ENCODE measurements at places on chromosomes 3 and 15.

DNA sequence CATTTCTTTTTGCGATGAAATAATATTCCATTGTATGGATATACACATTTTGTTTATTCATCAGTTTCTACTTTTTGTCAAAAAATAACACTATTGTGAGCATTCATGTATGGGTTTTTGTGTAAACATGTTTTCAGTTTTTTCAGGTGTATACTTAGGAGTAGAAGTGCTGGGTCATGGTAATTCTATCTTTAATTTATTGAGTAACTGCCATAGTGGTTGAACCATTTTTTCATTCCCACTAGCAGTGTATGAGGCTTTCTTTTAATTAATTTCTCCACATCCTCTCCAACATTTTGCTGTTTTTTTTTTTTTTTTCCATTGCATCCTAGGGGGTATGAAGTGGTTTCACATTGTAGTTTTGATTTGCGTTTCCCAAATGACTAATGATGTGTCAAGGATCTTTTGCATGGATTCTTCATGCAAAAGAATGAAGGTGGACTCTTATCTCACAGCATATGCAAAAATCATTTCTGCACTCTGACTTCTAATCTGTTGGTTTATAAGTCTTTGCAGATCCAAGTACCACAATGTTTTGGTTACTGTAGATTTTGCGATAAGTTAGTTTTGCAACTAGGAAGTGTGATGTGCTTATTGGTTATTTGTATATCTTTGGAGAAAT lies 12.6 kb downstream of the ATP2C1 start:
- no peak for DNase-seq

- no peak for DNase-seq
These were observed 2.9 kb downstream of the USP50 start for GRCh38 chr15:50543556-50543955.

- DNase-seq: no peak
These were observed 20.6 kb downstream of the ARHGAP31 start for GRCh38 chr3:119314821-119315220.

DNA sequence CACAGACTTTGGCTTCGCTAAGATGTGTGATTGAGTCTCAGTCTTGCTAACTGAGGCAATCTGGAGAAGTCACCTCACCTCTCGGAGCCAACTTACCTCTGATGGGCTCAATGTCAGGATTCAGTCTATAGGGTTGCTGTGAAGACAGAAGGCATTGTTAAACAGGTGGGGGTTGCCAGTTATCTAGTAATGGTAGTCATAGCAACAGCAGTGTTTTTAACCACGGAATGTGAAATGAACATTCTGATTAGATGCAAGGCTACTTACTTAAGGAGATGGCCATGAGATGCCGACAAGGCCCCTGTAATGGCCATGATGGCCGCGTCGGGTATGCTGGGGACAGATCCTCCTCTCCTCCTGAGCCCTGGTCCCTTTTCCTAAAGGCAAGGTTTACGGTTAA lies 243.1 kb downstream of the GABRG3 start:
- DNase-seq: no peak

DNA sequence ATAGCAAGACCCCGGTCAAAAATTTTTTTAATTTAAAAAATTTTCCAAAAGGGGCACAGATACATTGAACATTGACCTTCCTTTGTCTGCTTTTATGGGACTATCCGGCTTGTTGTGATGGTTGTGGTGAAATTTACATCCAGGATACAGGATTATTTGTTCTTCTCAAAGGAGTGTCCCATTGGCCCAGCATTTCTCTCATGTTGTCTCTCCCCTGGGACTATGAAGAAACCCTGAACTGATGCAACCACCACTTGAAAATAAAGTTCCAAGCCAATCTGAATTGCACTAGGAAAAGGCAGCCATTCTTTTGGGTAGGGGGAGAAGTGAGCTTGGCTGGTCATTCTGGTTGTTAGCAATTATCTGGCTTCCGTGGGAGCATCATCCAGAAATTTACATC lies 58.4 kb downstream of the PPARG start:
- no peak for DNase-seq

DNA sequence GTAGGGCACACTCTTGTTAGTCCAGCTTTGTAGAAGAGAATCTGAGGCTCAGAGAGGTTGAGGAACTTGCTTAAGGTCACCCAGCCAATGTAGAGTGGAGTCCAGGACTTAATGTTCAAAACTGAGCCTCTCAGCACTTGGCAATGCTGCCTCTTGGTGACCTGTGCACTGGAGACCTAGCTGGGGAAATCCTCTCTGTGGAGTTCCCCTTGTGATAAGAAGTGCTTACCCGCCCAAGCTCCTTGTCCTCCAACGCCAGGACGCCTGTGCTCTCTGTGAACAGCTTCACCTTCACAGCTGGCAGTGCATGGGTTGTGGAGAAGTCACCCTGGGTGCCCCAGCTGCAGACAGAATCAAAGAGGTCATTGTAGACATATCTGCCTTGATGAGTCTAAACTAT lies 219.1 kb upstream of the FEZF2 start:
- no peak for DNase-seq

DNA sequence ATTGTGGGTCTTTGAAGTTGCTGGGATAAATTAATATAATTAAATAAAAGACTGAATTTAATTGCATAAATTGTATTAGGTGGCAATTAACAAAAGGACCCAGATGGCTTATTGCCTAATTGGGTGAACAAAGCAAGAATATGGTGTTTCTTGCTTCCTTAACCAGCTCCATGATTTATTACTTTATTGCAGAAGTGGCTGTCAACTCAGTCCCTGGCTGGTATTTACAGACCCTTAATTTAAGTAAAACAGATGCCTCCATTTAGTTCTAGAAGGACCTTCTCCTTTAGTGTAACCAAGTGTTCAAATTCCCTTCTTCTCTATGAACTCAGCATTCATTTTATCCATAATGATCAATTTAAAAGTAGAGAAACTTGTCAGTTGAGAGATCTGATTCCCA lies 35.1 kb downstream of the DPH3 start:
- DNase-seq: no peak

DNA sequence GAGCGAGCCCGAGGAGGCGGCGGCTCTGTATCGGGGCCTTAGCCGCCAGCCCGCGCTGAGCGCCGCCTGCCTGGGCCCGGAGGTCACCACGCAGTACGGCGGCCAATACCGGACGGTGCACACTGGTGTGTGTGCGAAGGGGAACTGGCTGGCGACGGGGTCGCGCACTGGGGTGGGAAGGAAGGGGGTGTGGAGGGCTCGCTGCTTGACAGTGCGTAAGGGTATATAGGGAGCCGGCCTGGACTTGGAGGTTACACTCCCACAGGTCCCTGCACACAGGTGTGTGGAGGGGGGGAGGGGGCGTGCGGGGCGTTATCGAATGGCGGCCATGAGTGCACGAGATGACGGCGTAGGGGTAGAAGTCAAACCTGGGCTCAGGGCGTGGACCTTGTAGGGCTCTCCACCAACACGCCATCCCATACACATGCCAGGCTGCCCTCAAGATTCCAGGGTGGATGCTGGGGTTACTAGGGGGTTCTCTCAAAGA lies 389 bp downstream of the APEH start:
- DNase-seq: no peak

- no peak for DNase-seq
These were observed 32.0 kb downstream of the WWTR1 start for GRCh38 chr3:149625795-149626194.

- DNase-seq: no peak
These were observed 141.2 kb upstream of the GMNC start for GRCh38 chr3:191003742-191004141.

DNA sequence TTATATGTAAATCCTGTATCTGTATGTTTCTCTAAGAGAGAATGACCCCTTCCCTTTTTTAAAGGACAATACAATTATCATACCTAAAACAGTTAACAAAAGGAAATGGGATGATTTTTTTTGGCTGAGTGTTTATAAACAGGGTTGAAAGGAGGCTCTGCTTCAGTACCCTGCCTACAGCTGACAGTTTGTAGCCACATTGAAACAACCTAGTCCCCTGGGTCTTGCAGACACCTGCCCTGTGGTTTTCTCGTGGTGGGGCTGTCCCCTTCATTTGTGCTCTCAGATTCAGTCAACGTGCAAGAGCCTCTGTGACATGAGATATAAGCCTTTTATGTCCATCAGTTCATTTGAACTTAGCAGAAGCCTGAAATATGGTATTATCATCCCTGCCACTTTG lies 2.3 kb upstream of the HMCES start:
- DNase-seq: no peak

DNA sequence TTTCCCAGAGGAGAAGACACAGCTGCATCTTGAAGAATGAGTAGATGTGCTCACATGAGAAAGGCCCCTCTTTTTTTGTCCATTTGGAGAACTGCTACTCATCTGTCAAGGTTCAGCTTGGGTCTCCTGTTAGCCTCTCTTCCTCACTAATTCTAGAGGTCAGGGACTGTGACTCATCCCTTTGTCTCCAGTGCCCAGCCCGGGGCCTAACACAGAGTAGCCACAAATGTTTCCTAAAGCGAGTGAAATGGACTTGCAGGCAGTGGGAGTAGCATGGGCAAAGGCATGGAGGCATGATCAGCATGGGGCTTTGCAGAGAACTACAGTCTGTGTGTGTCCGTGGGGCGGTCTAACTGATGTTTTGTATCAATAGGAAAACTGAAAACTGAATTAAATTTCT lies 33.9 kb upstream of the MRPS22 start:
- peak; percentile 11 for DNase-seq

DNA sequence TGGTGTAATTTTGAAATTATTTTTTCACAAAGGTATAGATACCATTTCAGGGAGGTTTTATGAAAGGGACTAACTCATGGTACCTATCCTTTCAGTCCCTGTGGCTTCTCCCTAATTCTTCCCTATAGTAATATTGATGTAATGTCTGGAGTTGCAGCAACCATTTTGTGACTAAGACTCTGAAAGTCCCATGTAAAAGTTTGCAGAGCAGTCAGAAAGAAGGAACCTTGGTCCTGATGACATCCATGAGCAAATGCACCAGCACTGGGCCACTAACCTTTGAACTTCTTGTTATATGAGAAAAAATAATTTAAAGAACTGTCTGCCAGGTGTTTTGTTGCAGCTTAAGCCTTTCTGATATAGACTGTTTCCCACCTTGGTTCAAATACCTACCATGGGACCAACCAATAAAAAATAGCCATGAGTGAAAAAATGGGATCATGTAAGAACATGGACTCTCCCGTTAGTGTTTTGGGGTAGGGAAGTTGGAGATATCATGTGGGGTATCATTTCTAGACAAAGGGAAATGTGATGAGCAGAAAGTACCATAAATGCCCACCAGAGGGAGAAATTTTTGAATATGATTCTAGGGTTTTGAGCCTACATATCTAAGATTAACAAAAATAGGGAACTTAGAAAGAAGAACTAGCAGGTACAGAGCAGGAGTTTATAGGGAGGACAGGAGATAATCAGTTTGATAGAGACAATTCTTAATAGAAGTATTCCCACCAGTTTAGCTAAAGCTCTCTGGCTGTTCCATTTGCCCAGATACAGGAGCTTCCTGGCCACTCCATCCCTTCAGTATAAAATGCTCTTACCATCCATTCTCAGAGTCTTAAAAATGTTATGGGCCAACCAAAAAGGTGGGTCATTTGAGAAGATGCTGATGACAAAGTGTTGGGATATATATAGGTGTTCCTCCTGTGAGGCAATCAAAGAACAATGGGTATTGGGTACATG lies 3.4 kb upstream of the CPOX start:
- no peak for DNase-seq

DNA sequence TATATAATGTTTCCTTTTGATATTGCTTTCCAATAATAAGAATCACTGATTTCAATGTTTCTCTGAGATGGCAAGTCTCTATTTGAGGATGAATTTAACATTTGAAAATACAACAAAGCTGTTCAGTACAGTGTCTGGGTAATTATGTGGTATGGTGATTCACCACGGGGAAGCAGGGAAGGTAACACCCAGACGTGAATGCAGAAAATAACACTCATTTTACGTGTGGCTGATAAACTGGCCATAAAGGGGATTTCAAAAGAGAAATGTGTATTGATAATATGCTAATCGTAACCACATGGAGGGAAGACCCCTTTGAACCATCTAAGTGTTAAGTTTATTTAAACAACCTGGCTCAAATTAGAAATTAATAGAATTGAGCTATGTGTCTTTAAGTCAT lies 344.6 kb downstream of the GRM7 start:
- DNase-seq: no peak

- DNase-seq: peak; percentile 6
These were observed 98.4 kb upstream of the BCL6 start for GRCh38 chr3:187843654-187844053.

DNA sequence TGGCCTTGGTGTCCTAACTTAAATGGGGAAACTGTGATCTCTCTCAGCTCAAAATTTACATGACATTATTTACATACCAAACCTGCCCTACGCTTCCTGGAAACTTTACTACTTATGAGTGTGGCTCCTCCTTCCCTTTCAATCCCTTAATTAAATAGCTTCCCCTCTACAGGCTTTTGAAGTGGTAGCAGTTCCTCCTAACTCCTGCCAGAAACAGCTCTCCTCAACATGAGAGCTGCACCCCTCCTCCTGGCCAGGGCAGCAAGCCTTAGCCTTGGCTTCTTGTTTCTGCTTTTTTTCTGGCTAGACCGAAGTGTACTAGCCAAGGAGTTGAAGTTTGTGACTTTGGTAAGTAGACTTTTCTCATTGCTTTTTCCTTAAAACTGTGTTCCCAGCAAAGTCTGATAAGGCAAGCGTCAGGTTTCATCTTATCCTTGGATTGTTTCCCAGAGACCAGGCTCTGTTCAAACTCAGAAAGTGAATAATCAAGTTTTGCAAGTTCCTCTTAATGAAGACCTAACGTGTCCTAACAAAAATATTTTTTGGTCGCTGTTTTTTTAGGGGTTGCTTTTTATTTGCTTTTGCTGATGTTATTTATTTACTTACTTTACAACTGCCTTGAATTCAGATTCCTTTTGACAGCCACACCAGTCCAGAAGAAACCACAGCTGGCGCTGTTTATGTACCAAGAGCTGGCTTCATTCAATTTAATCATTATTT lies at the start of gene ACP3:
Gene ACP3 (plus strand): TSS at position 179 of the 720 bp plus-strand sequence. CDS start 50 bp downstream, at position 229.
- DNase-seq: peak; percentile 76

GRCh38 chr15:49830391-49830790 lies 209.5 kb downstream of the DTWD1 start:
- peak; percentile 17 for DNase-seq

DNA sequence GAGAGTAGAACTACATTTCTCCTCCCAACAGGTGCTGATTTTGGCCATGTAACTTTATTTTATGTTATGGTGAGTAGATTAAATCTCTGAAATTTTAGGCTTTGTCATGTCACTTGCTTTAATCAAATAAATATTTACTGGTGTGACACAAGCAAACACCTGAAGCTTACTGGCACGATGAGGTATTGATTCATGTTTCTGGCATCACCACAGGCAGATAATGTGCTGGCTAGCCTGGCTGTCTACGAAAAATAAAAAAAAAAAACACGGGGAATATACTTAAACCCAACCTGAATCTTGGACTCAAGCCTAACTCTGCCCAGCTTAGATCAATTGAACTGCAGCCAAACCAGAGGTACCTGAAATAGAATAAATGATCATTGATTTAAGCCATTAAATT lies 65.6 kb upstream of the CADM2 start:
- DNase-seq: no peak

Measured in ELF-1 (cell line).